ENCODE measurements at places on chromosomes 2 and 18. TPM values are rescaled to one million over a fixed set of nuclear protein-coding genes. Genes with fewer than 3 reads are reported as not detected.

DNA sequence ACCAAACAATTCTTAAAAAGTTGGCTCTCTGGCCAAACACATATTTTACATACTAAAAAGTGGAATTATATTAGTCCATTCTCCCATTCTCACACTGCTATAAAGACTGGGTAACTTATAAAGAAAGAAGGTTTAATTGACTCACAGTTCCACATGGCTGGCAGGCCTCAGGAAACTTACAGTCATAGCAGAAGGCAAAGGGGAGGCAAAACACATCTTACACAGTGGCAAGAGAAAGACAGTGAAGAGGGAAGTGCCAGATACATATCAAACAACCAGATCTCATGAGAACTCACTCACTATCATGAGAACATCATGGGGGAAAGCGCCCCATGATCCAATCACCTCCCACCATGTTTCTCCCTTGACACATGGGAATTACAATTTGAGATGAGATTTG is 42.6 kb downstream of the EDAR start:
- no peak for DNase-seq

DNA sequence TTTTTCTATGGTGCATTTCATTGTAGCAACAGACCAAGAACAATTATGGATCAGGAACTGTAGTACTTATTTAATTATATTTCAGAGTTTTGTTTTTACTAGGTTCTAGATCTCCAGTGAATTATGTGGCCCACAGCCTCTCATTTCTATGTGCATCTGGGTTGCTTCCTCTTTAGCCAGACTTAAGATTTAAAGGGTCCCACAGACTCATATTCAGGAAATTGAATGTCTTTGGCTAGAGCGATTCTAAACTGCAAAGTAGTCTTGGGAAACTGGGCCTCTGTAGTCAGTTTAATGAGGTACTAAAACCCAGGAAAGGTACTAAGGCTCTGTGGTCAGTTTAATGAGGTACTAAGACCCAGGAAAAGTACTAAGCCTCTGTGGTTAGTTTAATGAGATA is 94.4 kb downstream of the LYPD6B start:
- no peak for DNase-seq

DNA sequence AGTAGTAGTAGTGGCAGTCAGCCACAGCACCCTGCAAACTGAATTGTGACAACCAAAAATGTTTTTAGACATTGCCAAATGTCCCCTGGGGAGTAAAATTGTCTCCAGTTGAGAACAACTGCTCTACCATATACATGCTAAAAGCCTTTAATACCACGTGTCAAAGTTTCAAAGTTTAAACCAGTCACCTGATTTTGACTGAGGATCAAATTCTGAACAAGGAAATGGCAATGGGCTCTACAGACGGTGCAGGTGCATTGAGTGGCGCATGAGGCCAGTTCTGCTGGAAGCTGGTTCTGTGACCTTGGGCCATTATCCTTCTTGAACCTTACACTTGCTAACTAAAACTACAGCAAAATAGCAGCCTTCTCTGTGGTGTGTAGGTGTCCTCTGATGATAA is 85.0 kb downstream of the LIPG start:
- no peak for DNase-seq

- no peak for DNase-seq
Observed at GRCh38 chr2:65608466-65608865, 176.1 kb upstream of the SPRED2 start.

DNA sequence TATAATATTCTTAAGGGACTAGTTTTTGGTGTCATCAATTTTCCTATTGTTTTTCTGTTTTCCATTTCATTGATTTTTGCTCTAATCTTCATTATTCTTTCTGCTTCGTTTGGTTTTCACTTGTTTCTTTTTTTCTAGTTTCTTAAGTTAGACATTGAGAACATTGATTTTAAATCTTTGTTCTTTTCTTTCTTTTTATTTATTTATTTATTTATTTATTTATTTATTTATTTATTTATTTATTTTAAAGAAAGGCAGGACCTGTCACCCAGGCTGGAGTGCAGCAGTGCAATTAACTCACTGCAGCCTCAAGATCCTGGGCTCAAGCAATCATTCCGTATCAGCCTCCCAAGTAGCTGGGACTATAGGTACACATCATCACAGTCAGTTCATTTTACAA is 7.0 kb upstream of the FMNL2 start:
- DNase-seq: no peak

- no peak for DNase-seq
Observed at GRCh38 chr2:133774654-133775015, 206.4 kb upstream of the NCKAP5 start.

GRCh38 chr2:77999376-77999775 is 477.2 kb upstream of the LRRTM4 start:
- no peak for DNase-seq

GRCh38 chr2:2822143-2822542 is 491.1 kb upstream of the MYT1L start:
- no peak for DNase-seq

GRCh38 chr18:46310258-46310657 is 206.1 kb downstream of the HAUS1 start:
- DNase-seq: no peak

- peak; percentile 62 for DNase-seq
Observed at GRCh38 chr2:98883780-98884211, 52.2 kb downstream of the CRACDL start.

- DNase-seq: no peak
Observed at GRCh38 chr18:50679056-50679455, 119.2 kb downstream of the MAPK4 start.

DNA sequence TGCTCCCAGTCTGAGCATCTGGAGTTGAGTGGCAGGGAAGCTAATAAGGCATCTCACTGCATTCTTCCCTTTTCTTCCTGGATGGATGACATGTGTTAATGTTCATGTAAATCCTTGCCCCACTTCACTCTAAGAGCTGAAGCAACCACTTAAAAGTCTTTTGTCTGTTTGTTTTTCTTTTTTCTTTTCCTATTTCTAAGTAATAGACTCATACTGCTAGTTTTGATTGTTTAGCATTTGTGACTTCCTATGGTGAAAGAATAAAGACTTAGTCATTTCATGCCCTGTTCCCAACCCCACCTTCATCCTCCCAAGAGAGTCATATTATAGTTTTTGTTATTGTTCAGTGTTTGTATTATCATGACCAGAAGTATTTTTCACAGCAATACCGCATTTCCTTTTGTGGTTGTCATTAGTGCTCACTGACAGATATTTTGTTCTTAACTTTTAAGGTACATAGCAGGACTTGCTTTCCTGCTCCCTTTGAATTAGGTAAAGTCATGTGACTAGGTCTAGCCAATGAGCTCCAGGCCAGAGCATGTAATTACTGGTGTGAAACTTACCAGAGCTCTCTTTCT is 18.1 kb upstream of the SPP2 start:
- DNase-seq: no peak

DNA sequence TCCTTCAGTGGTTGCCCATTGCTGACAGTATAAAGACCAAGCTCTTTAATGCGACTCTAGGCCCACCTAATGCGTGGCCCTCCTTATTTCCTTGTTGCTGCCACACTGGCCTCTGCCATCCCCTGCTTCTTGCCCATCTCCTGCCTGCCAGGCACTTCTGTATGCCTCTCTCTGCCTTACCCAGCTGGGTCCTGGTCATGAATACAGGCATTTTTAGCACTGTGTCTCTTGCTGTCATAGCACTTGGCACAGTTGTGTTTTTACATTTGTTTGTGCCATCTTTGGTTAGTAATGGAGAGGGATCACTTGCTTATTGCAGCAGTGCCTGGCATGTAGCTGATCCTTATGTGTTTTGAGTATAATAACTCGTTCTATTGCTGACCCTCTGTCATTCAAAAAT is 38.7 kb downstream of the MAP4K4 start:
- peak; percentile 66 for DNase-seq

- DNase-seq: no peak
Observed at GRCh38 chr18:28175150-28175929, 1.6 kb downstream of the CDH2 start.

- no peak for DNase-seq
Observed at GRCh38 chr2:43531251-43531650, 64.6 kb downstream of the THADA start.

DNA sequence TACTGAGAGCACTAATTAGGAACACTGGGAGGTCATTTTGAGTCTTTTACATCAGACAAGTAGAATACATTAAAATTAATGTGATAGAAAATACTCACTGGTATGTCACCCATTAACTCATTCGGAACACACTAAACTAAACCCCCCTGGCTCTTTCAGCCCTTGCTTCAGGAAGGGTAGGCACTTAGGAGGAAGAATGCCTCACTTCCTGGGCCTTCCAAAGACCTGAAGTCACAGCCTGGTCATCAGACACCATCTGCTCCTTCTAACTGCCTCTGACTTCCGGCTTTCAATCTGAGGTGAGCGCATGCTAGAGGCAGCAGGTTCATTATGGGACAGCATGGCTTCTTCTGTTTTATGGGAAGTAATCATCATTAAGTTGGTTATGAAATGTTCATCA is 451.4 kb downstream of the PID1 start:
- no peak for DNase-seq

DNA sequence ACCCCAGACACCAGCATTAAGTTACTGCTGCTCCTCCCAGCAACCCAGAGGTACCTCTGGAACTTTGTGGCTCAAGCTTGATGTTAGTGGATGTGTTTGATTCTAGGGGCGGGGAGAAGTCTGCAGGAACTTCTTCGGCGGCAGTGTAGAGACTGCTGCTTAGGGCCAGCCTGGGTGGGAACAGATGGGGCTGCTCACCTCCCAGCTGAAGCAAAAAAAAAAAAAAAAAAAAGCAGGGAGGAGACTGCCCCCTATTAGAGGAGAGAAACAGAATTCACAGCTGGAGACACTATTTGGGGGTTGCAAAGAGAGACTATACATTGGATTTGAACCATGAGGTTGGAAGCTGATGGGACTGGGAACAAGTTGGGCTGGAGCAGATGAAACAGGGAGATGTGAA is 28.6 kb upstream of the FAM136A start:
- no peak for DNase-seq

DNA sequence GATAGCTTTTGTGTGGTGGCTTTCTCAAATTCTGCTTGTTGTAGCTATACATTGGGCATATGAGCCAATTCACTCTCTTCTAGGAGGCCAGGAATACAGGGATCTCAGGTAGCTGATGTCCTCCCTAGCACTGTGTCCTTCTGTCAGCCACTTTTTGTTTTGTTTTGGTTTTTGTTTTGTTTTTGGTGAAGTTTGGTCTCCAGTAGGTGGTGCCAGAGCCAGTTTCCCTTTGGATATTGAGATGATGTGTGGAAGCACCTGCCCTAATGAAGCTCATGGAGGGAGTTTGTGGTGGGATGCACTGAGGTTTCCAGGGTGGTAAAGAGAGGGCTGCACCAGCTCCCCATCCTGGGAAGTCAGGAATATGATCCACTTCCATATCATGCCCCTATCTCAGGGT is 100.5 kb upstream of the VWC2L start:
- no peak for DNase-seq

DNA sequence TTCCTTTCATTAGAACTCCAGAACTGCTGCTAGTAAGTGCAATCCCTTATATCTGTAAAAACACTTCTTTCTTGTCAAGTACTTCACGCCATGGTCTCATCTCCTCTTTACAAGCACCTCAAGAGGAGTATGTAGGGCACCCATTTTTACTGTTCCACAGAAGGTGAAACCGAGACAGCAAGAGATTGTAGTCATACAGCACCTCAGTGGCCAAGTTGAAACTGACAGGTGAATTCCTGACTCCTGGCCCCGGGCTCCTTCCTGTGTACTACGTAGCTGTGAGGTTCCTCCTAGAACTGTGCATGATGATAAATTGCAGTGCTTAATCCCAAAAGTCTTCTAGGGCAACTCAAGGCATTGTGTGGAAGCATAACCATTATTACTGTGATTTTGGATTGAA is 131.5 kb upstream of the MEIS1 start:
- no peak for DNase-seq

DNA sequence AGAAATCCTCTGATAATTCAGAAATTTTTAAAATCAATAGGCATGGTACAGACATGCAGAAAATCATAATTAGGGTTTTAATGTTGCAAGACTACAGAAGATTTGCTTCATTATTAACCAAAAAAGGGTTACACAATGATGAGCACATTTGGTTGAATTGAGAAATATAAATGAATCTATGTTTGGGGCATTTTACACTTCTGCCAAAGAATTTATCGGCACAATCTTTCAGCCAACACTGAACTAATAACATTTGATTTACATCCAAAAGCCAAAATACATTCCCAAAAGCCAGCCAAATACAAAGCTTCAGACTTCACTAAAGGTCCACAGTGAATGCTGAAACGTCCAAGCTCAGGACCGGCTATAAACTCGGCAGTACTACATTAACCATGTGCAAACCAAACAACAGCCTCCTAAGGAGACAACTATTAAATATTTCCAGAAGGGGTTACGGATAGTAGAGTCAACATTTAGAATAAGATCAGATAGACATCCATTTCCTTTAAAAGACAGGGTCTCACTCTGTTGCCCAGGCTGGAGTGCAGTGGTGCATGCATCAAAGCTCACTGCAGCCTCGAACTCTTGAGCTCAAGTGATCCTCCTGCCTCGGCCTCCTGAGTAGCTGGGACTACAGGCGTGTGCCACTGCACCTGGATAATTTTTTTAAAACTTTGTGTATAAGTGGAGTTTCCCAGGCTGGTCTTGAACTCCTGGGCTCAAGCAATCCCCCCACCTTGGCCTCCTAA is 29.4 kb downstream of the SPRED2 start:
- no peak for DNase-seq

- DNase-seq: no peak
Observed at GRCh38 chr18:12361770-12362378, 15.2 kb downstream of the AFG3L2 start.

- DNase-seq: no peak
Observed at GRCh38 chr2:203871371-203871983, 3.9 kb downstream of the CTLA4 start.

- DNase-seq: no peak
Observed at GRCh38 chr2:239822146-239822831, 202.9 kb downstream of the NDUFA10 start.

- DNase-seq: no peak
Observed at GRCh38 chr2:64283006-64283570, 138.9 kb upstream of the PELI1 start.

DNA sequence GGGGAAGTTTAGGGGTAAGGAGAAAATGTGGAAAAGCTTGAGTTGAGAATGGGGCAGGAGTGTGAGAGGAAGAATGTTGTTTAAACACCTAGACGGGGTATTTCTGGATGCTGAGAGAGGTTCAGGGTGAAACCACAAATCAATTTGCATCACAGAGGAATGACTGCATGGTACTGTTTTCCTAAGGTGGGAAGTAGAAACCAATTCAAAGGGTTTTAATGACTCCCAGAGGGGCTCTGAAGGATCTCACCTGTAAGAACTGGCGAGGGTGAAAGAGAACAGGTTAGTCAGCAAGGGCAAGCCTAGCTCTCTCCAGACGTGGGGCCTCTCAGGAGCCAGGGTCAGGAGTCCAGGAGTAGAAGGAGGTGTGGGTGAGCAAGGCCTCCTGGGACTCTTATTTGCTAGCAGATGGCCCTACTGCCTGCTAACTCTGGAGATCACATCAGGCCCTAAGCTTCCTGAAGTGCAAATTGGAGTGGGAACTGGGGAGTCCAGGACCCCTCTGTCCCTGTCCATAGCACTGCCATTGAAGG is 133.0 kb upstream of the CELF4 start:
- DNase-seq: no peak

Gene THUMPD2
- 30.3 TPM for total RNA-seq

Gene TFPI
- 35.2 TPM for total RNA-seq

Gene ADGRF3
- 0.16 TPM for total RNA-seq

Gene CMPK2
- 10.9 TPM for total RNA-seq

Gene SCN7A
- 1.6 TPM for total RNA-seq

Gene RIT2
- total RNA-seq: 21.8 TPM

Gene FHOD3
- total RNA-seq: 51.2 TPM

Gene KHK
- 6.2 TPM for total RNA-seq

Gene THADA
- total RNA-seq: 40.9 TPM

Gene GPAT2
- total RNA-seq: 1.6 TPM

Gene ANKRD30B
- 0.16 TPM for total RNA-seq

Gene BCL2
- 30.6 TPM for total RNA-seq

Measured in occipital lobe (tissue), 3 donors.